Naive thymus-derived CD4-positive, alpha-beta T cell (primary cell): ENCODE measurements at places on chromosomes 5 and 9. TPM values are rescaled to one million over a fixed set of nuclear protein-coding genes. Genes with fewer than 3 reads are reported as not detected.

DHFR gene
- 64.1 and 68.9 TPM in 2 replicates for total RNA-seq

DNA sequence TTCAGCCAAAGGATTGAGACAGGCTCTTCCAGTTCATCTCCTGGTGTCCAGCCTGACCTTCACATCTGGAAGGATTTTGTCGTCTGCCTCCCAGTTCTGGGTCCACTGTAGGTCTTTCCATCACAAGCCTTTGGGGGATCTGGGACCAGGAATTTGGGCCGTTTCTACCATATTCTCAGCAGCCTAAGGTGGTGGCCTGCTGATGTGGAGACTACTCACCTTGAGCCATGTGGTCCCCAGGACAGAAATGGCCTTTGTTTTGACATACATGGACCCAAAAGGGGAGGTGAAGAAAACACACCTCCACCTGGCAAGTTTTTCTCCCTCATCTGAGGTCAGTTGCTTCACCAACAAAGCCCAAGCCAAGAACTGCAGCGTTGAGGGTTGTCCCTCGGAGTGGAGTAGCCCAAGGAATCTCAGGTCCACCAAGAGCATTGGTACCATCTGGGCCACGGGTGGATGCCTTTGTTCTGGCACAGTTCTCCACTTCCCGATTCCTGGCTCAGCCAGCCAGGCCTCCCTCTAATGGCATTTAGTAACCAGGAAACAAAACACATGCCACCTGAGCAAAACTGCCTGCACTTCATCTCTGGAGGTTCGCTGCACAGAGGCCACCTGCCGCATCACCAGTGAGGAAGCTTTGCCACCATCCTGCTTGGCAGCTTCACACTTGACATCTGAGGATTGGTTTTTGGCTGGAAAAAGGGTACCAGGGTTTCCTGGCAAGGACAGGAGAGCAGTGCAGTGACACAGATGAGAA is 24.7 kb downstream of the AMBP start:
- H3K4me3 ChIP-seq = no peak overlapping the region
- no peak for DNase-seq
- H3K27me3 ChIP-seq = no peaks in the 10 kb centered on the region
- no peaks in the 10 kb centered on the region for H3K4me1 ChIP-seq

- H3K4me3 ChIP-seq = no peak overlapping the region
- H3K4me1 ChIP-seq = peaks cover 15% of the 10 kb centered on the region
- no peak overlapping the region for H3K27ac ChIP-seq
- no peaks in the 10 kb centered on the region for H3K27me3 ChIP-seq
- no peaks in the 10 kb centered on the region for H3K36me3 ChIP-seq
Measured at GRCh38 chr5:40429258-40430100, 250.2 kb upstream of the PTGER4 start.

DNA sequence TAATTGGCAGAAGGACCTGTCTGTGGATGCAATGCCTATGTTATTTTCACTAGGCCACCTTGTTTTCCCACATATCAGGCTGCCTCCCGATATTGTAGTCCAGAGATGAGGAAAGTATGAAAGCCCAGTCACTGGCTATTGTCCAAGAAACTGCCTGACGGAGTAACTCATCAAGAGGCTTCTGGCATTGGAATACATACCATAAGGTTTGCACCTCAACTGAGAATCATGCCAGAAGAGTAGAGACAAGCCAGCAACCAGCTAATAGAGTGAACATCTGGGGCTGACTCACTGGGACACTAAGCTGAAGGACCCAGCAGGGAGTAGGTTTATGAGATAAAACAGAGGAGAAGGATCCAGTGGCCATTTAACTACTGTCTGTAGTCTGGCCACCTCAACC is 137.2 kb upstream of the FST start:
- no peaks in the 10 kb centered on the region for H3K4me1 ChIP-seq
- no peak overlapping the region for H3K27ac ChIP-seq
- H3K27me3 ChIP-seq = no peaks in the 10 kb centered on the region
- DNase-seq = no peak
- H3K36me3 ChIP-seq = no peaks in the 10 kb centered on the region
- H3K4me3 ChIP-seq = no peak overlapping the region

DNA sequence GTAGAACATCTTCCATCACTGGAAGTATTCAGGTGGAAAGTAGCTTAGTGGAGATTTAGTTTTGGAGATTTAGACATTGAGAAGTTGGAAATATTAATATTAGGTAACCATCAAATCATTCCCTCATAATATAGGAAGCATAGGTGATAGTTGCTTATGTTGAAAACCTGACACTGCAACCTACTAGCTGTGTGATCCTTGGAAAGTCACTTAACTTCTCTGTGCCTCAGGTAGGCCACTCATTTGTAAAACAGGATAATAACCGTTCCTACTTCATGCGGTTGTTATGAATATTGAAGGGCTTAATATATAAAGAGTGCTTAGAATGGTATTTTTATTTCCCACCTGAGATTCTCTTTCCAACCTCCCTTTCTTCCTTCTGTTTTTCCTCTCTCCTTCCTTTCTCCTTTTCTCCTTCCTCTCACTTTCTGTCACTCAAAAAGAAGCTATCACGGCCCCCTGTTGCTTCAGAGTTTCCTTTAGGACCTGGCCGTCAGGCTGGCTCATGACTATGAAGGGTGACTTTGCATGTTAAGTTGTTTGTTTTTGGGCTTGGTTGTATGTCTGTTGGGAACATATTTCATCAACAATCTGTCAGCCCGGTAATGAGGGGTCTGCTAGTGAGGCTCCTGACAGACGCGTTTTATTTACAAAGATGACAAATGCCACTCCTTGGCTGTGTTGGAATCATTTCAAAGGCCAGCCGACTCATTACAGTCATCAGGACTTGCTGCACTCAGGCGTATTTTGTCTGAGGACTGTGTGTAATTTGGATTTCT is 31.0 kb downstream of the DOCK2 start:
- no peak overlapping the region for H3K4me3 ChIP-seq
- peaks cover 36% of the 10 kb centered on the region for H3K36me3 ChIP-seq
- H3K4me1 ChIP-seq = no peaks in the 10 kb centered on the region
- H3K27me3 ChIP-seq = no peaks in the 10 kb centered on the region
